ENCODE measurements at places on chromosomes 3 and 15.

- no peak for DNase-seq
These were observed 116.9 kb upstream of the RAP2B start for GRCh38 chr3:153045150-153045549.

GRCh38 chr3:33879540-33879939 is 81.1 kb downstream of the PDCD6IP start:
- DNase-seq, result no peak

DNA sequence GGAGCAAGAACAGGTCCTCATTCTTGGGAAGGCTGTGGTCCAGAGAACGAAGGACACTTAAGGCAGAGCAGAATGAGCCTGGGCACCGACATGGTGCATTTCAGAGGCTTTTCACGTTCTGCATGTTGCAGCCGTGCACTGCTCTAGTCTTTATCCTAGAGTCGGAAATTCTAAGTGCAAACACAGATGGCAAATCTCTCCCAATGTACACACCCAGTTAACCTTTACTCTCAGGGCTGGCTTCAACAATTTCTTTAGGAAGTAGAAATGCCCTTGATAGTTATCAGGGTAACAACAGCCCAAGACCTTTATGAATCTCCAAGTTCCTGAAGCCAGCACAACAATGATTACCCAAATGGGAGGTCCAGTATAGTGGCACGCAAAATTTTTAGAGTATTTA is 39.1 kb upstream of the LRTM1 start:
- DNase-seq, result no peak

DNA sequence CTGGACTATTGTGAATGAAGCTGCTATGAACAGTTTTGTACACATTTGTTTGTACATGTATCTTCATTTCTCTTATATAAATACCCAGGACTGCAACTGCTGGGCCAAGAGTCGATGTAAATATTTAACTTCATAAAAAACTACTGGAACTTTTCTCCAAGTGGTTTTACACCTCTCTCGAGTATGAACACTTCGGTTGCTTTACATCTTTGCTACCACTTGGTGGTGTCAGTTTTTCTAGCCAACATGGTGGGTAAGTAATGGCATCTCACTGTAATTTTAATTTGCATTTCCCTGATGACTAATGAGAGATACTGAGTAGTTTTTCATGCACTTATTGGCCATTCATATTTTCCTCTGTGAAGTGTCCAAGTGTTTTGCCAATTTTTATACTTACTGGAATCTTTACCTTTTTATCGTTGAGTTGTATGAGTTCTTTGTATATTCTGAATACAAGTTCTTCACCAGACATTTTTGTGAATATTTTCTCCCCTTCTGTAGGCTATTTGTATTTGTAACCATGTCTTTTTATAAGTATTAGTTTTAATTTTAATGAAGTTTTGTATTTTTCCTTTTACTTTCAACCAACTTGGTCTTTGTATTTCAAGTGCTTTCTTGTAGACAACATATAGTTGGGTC is 44.4 kb downstream of the PCOLCE2 start:
- peak; percentile 8 for DNase-seq

DNA sequence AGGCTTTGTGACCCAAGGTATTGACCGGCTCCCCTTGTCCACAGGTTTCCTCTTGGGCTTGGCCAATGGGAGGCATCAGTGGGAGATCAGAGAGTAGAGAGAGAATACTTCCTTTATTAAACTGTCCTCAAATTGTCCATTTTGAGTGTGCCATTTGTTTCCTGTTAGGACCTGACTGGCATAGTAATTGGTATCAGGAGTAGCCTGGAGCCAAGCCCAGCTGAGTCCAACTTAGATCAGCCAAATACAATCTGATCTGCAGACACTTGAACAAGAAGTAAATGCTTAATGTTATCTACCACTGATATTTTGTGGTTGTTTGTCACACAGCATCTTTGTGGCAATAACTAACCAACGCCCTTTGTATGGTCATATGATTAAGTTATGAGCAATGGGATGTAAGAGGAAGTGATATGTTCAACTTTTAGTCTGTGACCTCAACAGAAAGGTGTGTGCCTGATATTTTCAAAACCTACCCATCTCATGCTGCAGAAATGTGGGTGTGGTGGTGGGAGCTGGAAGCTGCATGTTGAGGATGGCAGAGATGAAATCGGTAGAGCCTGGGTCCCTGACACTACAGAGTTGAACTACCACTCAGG is 13.3 kb downstream of the MYD88 start:
- peak; percentile 41 for DNase-seq

DNA sequence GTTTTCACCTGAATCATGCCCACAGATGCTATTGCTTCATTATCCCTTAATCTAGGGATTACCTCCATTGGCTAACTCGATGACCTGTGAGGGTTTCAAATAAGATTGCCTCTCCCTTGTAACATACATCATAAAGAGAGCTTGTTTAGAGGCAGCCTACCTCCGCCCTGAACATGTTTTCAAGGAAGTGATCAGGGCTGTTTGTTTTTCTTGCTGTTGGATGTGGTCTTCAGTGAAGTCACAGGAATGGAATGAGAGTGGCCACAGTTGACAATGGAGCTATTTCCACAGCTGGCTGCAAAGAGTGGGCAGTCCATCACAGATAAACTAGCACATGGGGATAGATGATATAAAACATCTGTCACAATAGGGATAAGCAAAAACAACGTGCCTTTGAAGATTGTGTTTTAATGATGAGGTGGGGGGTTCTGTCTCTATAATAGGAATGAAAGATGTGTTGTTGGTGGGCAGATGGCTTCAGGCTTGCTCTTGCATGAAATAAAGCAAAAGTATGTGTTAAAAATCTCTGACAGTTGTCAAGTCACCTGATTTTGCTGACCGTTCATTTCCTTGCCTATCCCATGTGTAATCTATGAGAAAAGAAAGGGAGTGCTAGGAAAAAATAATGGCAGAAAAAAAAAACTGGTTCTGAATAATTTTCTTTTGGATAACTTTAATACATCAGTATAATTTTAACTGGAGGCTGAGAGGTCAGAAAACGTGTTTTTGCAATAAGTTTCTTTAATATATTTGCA is 642.3 kb downstream of the RBMS3 start:
- no peak for DNase-seq

DNA sequence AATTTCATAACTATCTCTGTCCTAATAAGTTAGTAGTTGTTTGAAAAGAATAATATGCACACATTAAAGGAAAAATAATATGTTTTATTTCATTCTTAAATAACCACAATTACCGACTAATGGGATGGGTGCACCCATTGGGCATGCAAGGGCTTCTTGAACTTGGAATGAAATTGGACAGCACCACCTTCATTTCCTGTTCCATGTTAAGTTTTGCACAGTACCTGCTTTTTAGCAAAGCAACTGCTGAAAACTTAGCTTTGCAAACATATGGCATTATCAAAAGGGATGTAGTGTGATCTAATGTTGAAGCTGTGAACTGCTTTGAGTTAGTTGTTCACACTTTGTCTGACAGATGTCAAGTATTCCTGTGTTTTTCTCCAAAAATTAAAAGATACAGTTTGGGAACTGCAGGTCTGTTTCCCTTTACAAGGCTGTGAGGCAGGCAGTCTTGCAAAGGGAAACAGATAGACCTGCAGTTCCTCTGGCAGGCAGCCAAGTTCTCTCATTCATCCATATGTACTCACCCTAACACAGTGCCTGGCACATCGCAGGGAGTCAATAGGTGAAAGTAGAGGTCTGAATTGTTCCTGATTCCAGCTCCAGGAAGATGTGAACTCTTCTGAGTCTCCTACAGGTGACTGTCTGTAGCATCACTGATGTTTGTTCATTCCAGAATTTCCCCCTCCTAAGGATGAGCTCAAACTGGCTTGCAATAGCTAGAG is 64.3 kb upstream of the GOLGA8B start:
- no peak for DNase-seq

DNA sequence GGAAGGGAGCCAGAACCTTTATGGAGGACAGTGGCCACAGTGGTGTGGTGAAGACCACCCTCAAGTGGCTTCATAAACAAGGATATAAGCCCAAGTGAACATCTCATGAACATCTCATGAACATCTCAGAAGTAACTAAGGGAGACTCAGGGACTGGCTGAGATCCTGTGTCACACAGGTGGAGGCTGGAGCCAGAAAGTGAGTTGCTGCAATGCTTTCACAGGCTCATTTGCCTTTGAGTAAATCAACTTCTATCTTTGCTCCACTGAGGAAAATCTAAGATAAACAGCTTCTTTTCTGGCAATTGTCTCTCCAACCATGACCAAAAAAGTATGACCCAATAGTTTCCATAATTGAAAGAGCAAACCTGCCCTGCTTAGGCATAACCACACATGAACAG is 152.9 kb downstream of the CADPS start:
- DNase-seq, result no peak

- DNase-seq, result no peak
These were observed 84.3 kb downstream of the HERC1 start for GRCh38 chr15:63749330-63749942.

DNA sequence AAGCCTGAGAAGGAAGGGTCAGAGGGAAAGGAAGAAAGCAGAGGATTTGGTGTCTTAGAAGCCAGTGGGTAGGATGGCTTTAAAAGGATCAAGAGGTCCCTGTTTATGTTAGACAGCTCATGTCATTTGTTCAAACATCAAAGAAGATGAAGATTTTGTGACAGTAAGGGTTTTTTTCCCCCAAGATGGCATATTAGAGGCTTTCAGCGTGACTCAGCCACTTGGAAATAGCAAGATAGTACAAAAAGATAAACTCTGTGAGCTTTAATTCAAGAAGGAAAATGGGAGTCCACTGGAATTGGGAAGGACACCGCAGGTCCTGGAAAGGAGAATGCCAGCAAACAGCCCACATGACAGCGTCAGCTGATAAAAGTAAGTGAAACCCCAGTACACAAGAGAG is 467.1 kb upstream of the THBS1 start:
- no peak for DNase-seq

- no peak for DNase-seq
These were observed 163.4 kb downstream of the ALDH1A2 start for GRCh38 chr15:57902155-57902554.

- DNase-seq, result no peak
These were observed 4.3 kb upstream of the SUCNR1 start for GRCh38 chr3:151869181-151869580.

- DNase-seq, result no peak
These were observed 371.6 kb upstream of the ZNF385D start for GRCh38 chr3:22122567-22122966.

DNA sequence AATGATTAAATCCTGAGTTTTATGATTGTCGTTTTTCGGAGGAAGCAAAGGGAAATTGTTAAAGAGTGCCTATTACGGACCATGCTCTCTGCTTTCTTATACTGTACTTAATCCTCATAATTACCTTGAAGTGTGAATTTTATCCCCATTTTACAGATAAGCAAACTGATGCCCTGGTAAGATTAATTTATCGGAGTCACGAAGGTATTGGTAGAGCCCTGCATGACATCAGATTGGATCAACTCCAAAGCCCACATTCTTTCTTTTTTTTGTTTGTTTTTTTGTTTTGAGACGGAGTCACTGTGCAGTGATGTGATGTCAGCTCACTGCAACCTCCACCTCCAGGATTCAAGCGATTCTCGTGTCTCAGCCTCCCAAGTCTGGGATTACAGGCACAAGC is 1.6 kb upstream of the GNB4 start:
- DNase-seq, result no peak
